ENCODE measurements at places on chromosomes 1 and 21.
A peak's percentile ranks its signal among the peaks of the same experiment; 100 is the strongest.

DNA sequence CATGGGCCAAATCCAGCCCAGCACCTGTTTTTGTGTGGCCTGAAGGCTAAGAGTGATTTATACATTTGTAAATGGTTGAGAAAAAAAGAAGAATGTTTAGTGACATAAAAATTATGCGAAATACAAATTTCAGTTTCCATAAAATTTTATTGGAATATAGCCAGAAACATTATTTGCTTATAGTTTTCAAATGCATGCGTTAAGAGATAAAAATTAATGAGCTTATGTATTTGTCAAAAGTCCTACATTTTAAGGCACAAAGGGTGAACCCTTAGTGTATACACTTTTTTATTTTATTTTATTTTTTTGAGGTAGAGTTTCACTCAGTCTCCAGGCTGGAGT, 2.1 kb downstream of the MORC3 start:
- DNase-seq, result no peak

- DNase-seq, result no peak
Observed at GRCh38 chr1:174815474-174815908, 184.3 kb upstream of the CACYBP start.

DNA sequence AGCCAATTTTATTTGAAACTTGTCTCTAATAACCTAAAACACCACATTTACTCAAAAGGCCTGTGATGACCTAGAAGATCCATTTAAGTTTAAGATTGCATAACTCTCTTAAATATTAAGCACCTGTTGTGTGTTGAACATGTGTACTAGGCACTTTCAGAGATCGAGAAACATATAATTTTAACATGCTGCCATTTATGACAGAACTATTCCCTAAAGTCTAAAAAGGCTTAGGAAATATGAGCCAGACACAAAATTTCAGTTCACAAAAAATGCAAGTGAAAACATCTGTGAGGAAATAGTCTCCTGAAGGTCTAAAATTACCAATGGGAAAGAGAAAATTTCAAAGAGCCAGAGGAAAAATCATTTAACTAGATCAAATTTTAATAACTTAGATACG, 37.7 kb downstream of the CEP170 start:
- no peak for DNase-seq

DNA sequence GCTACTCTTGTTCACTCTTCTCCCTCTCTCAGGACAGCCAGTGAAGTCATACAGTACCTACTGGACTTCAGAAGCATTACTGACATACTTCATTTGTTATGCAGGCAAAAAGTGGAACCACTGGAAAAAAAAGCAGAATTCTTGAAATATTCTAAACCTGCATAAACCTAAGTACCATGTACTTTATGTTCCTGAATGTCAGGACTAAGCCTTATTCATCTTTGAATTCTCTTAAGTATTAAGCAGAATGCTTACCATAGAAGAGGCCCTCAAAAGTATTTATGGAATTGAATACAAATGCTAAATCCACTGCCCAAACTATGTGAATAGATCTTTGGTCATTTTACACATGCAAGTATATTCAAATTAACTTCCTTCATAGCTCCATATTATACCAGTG, 7.8 kb downstream of the PSMB2 start:
- DNase-seq, result no peak

DNA sequence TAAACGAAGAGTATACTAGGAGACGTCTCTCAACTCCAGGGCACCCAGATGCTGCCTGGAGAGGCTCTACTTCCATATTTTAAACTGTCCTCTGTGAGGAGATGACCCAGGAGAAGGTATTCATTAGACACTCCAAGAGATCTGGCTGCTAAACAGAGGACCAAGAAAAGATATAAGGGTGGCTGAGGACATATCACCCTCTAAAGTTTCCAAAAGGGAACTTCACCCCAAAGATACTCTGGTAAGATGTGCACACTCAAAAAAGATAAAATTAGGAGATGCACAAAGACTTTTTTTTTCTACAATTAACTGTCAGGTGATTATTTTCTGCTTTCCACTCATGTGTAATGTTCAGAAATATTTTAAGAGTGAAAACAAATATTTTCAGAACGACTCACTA, 1.4 kb downstream of the ZNF670 start:
- no peak for DNase-seq

DNA sequence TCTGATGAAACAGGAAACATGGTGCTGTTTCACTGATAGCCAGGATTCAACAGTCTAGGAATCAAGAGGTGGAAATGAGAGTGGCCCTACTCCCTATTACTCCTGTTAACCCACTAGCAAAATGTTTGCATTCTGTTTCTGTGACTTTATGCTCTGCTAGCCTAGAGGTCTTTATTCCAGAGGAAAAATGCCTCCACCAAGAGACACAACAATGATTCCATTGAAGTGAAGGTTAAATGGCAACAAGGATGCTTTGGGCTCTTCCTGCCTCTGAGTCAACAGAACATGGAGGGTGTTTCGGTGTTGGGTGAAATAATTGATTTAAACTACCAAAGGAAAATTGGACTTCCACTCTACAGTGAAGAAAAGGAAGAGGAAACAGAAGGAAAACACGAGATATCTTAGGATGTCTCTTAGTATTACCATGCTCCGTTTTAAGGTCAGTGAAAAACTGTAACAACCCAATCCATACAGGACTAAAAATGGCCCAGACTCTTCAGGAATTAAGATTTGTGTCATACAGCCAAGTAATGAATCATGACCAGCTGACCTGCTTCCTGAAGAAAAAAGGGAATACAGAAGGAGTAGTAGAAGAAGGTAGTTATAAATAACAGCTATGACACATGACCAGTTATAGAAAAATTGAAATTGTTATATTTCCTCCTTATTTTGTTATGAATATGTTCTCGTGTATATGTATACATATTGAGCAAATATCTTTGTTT, 1237.8 kb downstream of the NCAM2 start:
- DNase-seq, result no peak

DNA sequence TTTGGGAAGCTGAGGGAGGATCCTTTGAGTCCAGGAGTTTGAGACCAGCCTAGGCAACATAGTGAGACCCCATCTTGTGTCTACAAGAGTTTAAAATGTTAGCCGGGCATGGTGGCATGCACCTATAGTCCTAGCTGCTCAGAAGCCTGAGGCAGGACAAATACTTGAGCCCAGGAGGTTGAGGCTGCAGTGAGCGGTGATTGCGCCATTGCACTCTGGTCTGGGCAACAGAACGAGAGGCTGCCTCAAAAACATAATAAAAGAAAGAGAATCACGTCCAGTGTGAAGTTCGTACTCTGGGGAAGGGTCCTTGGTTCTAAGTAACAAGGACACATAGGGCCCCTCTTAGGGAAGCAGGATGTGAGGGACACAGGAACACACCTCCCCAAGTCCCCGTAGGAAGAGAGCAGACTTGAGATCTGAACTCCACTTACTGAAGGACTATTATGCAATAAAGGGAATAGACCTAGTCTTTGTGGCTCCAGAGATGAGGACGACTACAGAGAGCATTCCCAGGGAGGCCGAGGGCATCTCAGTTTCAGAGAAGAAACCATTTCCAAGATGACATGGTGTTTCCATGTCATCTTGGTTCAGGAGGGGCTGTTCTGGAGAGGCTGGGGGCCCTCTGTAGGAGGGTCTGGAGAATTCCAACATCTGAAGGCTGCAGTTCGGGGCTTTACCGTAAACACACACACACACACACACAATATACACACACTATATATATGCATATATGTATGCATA, 10.8 kb upstream of the ENO1 start:
- DNase-seq, result no peak

- DNase-seq, result no peak
Observed at GRCh38 chr1:26218906-26219494, 15.0 kb upstream of the CEP85 start.

DNA sequence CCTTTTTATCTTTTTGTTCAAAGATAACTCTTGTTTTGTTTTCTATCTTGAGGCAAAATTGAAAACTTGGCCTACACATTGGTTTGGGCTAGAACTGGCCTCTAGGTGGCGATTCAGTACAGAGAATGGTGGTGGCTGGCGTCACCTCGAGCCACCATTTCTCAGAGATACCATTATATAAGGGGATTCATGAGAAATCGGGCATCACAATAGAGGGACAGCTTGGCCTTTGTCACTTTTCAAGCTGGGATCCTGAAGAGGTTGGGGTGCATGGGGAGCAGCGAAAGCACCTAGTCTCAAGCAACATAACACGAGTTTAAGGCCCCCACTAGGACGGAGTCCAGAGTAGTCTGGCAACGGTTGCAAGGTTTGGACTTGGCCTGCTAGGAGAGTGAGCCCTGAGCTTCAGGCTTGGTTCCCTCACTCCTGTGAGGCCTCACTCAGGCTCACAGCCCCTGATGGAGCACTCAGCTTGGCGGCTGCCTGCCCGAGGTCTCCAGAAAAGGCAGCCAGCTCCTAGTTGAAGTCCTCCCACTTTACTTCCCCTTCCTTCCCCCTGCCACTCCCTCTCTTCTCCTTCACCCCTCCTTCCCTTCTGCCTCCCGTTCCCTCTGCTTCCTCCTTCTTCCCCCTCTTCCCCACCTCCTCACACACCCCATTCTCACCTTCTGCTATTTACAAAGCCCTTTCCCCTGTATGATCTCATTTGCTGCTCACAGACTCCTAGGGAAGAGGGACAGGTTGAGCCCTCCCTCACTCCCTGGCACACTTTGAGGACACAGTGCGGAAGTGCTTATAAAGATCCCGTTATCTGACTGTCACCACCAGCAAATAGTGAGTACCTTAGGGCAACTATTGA, 67.8 kb downstream of the LRIG2 start:
- peak; percentile 70 for DNase-seq

DNA sequence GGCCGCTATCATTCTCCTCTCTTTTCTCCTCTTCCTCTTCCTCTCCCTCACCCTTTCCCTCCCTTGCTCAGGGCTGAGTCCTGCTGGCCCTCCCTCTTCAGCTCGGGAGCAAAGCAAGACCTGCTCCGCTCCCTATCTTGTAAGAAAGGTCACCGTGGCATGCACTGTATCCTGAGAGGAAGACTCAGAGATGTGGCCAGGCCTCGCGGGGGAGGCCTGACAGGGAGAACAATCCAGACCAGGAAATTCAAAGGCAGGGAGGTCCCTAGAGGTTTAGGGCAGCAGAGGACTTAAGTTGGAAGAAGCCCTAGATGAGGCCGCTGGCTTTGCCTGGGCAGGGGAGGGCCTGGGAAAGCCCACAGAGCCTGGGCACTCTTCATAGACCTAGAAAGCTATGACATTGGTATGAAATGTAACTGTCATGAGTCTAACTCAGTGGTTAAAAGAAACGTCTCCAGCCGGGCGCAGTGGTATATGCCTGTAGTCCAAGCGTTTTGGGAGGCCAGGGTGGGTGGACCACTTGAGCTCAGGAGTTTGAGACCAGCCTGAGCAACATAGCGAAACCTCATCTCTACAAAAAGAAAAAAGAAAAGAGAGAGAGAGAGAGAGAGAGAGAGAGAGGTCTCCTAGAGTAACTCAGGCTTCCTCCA, 14.6 kb upstream of the PTAFR start:
- DNase-seq, result peak; percentile 7

DNA sequence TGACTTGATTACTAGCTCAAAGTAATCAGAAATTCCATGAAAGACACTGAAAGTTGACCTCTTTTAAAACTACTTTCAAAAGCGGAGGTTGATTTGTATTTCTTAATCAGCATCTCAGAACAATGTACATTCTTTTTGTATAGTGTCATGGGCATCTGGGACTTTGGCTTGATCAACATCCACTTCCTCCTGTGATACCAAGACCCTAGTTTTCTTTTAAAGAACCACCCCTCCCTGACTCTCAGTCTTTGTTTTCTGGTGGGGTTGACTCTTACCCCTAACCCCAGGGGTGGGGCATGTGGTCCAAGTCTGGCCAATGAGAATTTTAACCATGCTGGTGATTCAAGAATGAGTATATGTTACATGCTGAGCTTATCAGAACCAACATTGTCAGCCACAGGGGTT, 21.7 kb upstream of the IRF2BP2 start:
- DNase-seq, result no peak

GRCh38 chr1:145719230-145720079, at the start of gene CD160:
TSS of gene CD160 (plus strand) at chr1:145719499. CDS start at chr1:145728328, 8,829 bp downstream.
- no peak for DNase-seq

DNA sequence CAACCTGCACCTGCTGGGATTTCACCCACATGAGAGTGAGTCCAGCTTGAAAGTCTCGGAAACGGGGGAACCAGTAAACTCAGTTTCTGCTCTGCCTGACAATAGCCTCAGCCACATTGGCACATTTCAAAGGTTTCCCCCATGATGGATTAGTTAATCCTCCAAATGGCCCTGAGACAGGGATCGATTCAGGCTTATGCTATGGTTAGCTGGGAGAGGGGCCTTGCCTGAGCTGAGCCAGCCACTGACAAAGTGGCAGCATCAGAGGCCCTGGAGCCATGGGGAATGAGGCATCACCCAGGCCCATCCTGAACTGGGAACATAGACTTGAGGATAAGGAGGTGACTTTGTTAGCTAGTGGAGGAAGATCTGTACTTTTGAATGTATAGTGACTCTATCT, 2.9 kb upstream of the CLSTN1 start:
- DNase-seq, result no peak

GRCh38 chr1:81387446-81387845, 413.3 kb upstream of the ADGRL2 start:
- DNase-seq, result no peak

DNA sequence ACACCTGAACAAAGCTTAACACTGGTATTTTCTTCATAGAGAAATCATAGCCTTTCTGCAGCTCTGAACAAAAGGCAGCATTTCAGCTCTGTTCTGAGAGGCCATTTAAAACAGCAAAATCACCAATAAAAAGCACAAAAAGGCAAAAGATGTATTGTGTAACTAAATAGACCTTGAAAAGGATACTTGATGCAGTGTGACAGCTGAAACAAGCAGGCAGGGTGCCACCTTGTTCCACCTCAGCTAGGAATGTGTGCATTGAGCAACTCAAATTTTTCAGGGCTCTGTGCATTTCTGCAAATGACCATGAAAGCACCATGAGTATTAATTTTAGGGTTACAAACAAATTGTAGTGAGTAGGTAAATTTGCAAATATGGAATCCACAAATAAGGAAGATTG, 65.8 kb downstream of the RHOU start:
- DNase-seq, result no peak

- DNase-seq, result peak; percentile 59
Observed at GRCh38 chr21:42002421-42002958, 7.7 kb downstream of the ZBTB21 start.

DNA sequence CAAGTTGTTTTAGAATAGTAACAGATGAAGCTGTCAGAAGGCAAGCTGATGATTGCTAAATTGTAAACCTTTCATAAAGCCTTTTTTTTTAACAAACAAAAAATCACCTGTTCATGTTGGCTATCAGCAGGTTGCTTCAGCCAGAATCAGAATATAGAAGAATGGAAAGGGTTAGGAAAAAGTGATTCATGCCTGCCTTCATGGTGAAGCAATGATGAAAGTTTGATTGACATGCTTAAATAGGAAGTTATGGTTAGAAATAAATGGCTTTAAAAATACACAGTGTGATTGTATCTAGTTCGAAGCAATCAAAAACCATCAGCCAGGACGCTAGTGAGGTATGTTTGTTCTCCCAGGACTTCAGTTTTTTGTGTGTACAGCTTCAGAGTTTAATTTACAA, 37.9 kb downstream of the GABPA start:
- DNase-seq, result no peak

GRCh38 chr1:231196728-231197127, 34.9 kb downstream of the TRIM67 start:
- DNase-seq, result no peak

Data from head of caudate nucleus (tissue), 42 donors.